Bronchus fibroblast of lung (primary cell): ENCODE measurements at places on chromosomes 2 and 18. TPM values are rescaled to one million over a fixed set of nuclear protein-coding genes. Genes with fewer than 3 reads are reported as not detected.

Gene ABCG8
- total RNA-seq = not detected in 2 replicates

Gene PREPL
- 19.0 and 20.7 TPM in 2 replicates for total RNA-seq

Gene LYPD1
- total RNA-seq = 0.34 and 1.2 TPM in 2 replicates

Gene RBM45
- 11.6 and 14.1 TPM in 2 replicates for total RNA-seq

Gene FAM168B
- total RNA-seq = 75.4 and 90.6 TPM in 2 replicates

Gene SP140
- 0.74 and 2.0 TPM in 2 replicates for total RNA-seq

Gene UGT1A10
- total RNA-seq = not detected in 2 replicates
